GM12892 (cell line): ENCODE measurements at places on chromosomes 6 and 20.

DNA sequence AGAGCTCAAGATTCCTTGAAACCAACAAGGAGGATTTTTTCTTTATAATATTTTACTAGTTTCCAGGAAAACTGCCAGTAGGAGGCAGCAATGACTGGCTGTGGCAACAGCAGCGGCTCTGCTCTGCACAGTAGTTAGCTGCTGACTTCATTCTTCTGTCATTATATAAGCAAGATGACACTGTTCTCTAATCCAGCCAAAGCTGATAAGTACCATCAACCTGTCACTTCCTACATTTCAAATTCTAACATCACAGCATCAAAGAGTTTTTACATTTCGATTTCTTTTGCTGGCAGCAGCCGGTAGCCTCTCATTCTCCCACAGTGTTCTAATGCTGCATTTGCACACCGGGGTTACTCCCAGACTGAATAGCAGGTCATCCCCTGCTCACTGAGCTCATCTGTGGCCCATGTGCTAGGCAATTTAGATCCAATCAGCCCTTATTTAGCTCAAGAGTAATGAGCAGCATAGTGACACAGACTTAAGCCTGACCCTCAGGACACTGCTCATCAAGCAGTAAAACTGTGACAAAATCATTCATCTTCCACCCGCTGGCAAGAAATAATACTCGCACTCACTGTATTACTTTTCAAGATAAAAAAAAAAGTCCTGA lies 67.8 kb downstream of the MMS22L start:
- DNase-seq = no peak

DNA sequence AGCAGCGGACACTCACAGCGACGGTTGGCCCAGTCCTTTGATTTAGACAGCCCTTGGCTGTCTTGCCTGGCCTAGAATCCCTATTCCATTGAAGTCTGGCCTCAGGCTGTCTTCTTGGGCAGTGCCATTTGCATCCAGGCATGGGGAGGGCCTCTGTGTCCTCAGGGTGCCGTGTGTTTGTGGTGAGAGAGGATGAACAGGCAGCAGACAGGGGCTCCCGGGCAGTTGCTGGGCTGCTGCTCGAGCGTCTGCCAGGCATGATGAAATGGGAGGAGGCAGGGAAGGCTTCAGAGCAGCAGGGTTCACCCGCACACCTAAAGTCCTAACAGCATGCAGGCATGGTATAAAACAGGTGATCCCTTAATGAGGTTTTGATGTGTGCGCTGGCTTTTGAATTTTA lies 126.9 kb downstream of the SOBP start:
- no peak for DNase-seq

GRCh38 chr6:143867236-143867635 lies 3.0 kb downstream of the ZC2HC1B start:
- DNase-seq = no peak

DNA sequence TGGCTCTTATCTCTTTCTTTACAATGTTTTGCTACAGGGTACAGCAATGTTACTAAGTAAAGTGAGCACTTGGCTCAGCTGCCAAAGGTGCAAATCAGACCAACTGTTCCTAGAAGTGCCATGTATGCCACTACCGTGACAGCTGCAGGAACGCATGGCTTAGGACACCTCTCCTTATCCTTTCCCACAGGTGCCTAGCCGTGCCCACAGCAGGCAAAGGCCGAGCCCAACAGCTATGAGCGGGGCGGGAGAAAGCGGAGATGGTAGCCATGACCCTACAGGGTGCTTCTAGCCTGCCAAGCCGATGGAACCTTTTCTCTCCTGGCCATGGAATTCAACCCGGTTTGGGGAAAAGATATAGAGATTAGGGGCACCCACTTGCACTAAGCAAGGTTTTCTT lies 97.1 kb downstream of the FAXC start:
- no peak for DNase-seq

GRCh38 chr20:3276680-3277015 lies 37.7 kb upstream of the SLC4A11 start:
- DNase-seq = no peak

DNA sequence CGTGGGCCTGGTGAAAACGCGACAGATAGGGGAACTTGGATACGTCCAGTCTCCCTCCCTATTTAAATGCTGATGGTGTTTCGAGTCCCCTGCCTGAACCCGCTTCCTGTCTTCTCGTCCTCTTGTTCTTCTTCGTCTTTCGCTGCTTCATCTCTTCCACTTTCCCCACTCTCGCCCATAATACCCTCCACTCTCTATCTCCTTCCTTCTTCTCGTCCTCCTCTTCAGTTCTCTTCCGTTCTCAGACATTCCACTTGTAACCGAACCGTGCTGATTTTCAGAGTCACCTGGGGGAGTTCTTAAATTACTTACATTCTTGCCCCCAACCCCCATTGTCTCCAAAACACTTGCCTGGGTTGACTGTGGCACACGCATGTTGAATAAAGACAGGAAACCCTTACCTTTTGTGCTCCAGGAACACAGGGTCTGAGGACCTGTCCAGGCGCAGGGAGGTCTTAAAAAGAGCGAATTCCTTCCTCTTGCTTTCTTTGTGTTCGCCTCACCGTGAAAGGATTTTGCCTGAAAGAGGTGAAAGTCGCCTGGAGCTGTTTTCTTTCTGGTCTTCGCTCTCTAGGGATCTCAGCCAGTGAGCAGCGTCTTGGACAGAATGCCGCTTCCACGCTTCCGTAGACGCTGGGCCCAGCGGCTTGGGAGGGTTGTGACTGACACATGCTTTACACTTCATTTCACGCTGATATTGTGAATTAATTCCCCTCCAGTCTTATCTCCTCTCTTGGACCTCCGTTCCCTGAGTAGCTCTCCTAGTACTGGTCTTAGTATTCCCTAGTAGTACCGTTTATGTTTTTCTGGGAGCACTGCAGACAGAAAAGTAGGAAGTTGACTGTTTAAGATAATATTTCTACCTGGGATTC lies 184.0 kb downstream of the GPX5 start:
- no peak for DNase-seq

DNA sequence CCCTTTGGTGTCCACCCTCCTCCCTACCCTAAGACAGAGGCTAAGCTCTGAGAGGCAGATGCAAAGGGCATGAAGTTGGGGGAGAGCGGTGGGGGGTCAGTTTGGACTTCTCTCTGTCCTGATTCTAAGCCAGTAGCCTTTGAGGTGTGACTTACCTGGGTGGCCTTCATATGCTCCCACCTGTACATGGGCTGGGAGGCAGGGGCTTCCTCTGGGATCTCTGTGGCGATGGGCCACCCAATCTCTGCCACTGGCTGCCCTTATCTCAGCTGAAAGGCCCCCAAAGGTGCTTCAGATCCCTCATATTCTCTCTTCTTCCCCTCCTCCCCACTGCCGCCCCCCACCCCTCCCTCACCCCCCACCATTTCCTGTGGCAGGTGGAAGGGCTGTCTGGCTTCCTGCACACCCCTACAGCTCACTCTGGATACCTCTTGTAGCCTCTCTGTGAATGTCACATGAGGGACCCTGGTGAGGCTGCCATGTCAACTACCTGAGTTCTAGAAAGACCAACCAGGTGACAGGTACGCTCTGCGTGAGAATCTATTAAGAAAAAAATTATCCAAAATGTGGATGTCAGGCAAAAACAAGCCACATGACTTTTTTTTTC lies 34.0 kb downstream of the PNLDC1 start:
- no peak for DNase-seq

DNA sequence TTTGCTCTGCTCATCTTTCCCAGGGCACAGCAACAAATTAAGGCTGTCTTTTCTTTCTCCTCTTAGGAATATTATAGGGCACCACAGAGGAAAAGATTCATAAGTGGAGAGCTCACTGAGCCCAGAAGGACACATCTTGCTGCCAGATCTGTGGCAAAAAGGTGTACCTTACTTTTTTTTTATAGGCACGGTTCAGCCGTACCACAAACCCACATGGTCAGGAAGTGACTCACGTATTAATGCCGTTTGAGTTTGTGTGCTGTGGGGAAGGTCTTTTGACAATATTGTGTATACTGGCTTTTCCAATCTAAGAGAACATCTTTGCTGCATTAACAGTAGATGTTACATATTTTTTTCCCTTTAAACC lies 28.4 kb downstream of the PAQR8 start:
- DNase-seq = no peak

DNA sequence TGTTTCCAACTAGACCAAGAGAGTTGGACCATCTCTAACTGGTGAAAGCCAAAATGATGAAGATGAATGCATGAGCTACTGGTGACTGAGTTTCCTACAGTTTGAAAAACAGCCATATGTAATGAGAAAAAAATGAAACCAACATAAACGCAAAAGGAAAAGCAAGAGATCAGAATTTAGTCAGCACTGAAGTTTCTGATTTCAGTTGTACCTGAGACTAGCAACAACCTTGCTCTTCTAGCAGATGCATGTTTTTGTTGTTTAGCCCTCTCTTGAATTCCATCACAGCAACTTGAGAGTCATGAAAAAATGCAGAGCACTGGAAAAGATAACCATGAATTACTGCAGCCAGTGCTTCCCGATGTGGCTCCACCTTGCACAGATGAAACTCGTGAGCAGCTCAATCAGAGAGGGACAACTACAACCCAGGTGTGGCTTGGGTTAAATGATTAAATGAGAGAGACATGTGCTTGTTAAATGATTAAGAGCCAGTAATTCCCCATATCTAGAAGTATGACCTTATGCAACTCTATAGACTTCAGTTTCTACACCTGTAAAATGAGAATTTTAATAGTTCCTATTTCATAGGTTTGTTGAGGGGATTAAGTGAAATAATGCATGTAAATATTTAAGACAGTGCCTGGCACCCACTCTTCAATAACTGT lies 104.8 kb downstream of the ELOVL4 start:
- no peak for DNase-seq

DNA sequence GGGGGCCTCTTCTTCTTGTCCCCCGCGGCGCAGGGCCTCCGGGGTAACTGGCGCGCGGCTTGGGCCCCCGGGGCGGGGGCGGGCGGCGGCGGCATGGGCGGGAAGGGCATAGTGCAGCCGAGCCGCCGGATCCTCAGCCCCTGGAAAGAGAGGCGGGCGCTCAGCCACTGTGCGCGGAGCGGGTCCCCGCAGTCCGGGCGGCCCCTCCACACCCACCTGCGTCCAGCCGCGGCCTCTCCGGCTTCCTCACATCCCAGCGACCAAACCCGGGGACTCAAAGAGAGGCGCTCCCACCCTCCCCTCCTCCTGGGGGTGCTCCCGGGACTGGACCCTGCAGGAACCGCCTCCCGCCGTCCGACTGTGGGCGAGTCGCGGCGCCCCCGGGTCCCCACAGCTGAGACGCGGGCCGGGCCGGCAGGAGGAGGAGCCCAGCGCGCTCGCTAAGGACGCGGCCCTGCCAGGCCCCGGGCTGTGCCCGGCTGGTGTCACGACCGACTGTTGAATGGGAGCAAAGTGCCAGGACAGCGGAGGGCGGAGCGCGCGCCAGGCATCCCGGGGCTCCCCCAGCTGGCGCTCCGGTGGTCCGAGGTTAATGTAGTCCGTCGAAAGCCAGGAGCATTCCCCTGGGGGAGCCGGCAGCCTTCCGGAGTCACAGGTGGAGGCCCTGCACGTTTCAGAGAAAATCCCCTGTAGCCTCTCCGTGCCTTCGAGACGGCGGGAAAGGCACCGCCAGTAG lies at the start of gene PRR18:
Gene PRR18, minus strand, starts transcription at position 360 of the 736 bp plus-strand sequence. Its CDS starts 250 bp downstream, at position 110.
- no peak for DNase-seq

- DNase-seq = no peak
Observed at GRCh38 chr6:112017169-112017568, 36.7 kb upstream of the CCN6 start.

DNA sequence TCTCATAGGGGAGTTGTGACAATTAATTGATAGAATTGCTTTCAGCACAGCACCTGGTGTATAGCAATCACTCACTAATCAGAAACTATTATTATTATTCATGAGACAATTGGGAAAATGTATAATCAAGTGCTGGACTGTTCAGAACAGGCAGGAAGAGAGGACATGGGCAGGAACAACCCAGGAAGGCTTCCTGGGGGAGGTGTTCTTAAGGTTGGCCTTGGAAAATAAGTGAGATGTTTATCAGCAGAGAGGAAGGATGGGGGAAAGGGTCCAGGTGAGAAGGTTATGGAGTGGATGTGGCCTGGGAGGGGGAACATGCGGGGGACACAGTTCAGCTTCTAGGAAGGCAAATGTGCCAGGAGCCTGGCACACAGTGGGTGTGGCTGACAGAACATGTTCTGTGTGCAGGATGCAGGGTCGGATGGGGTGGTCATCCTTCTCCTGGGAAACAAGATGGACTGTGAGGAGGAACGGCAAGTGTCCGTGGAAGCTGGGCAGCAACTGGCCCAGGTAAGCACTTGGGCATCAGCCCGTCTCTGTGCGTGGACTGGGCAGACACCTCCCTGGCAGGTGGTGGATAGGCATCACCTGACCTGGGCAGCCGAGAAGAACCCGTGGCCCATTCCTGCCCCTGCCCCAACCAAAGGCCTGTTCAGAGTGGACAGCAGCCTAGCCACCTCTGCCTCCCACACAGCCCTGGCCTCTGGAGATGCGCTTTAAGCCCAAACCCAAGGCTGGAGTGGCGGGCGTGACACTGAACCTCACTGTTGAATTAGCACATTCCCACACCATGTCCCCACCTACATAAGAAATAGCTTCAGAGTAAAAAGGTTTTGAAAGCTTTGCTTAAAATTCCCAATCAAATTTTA lies 30.9 kb downstream of the RAB44 start:
- no peak for DNase-seq

DNA sequence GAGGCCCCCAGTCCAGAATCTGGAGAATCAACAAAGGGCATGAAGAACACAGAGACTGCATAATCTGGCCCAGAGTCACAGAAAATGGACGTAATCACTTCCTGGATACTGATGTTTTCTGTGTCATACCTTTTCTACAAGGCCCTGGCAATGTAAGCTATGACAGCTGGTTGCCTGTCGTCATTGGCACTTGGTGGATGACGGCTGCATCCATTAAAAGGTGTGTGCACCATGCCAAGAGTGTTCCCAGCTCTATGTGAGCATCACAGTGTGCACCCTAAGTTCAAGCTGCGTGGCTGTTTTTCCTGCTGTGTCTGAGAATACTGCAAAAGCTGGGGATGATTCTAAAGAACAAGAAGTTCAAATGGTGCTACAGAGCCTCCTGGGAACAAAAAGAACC lies 275.2 kb upstream of the CNR1 start:
- DNase-seq = no peak

- no peak for DNase-seq
Observed at GRCh38 chr6:89951574-89952104, 57.4 kb downstream of the GJA10 start.

DNA sequence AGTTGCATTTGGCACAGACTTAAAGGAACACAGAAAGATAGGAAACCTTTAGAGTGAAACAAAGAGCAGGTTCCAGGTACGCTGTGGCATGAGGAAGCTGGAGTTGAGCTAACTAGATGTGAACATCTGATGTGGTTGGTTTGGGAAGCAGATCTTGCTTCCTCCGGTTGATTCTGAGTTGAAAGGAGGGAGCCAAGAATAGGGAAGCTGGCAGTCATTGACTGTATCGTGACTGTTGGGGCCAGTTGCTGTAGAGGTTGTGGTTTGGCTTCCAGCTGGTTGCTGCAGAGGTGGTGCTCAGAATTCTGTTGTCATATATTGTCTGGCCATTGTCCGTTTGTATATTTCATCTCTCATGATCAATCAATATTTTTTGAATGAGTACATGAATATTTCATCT lies 325.9 kb downstream of the PLCB1 start:
- no peak for DNase-seq

DNA sequence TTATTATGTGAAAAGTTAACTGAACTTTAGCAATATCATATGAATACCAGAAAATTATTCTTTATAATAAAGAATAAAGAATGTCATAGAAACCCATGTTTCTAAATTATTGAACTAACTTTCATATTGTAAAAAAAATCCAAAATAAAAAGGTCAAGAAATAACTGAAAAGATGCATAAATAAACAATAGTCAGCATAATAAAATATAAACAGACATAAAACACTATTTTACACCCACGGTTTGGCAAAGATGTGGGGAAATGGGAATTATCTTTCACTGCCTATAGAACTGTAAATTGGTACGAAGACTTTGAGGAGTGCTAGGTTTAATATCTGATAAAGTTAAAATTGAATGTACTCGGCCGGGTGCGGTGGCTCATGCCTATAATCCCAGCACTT lies 34.7 kb upstream of the CTAGE9 start:
- DNase-seq = no peak
